Mucosa of gallbladder (tissue), 1 donor: ENCODE measurements at places on chromosomes 1 and 21. TPM values are rescaled to one million over a fixed set of nuclear protein-coding genes. Genes with fewer than 3 reads are reported as not detected.

Gene TRIM58
- total RNA-seq = 0.66 TPM

Gene SAMD13
- total RNA-seq = 4.1 TPM

Gene GJC2
- 2.8 TPM for total RNA-seq

Gene TENT5C
- total RNA-seq = 8.1 TPM

Gene OPRD1
- total RNA-seq = not detected

Gene PTGFR
- 4.3 TPM for total RNA-seq
